ENCODE measurements at places on chromosomes 13 and 19.

DNA sequence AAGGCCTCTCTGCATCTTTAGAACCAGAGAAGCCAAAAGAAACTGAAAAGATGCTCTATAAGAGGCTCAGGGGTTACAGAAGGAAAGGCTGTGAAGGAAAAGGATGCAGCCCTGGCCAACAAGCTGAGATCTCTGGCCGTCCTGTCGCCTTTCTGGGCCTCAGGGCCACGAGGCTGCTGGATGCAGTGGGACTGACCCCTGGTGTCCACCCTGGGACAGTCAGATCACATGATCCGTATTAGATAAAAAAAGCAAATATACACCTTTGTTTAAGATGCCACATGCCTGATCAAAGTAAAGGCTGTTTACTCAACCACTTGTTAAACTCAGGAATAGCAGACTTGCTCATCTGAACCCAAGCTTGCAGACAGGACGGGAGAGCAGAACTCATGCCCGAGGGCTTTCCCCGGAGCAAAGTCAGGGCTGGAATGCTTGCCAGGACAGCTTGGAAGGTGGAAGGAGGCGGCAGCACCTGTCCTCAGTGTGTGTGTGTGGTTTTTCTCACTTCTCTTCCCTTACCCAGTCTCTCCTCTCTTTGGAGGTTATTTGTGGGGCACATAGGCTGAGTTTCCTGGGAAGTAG is 206.5 kb upstream of the TSHZ3 start:
- no peak for DNase-seq

- DNase-seq = no peak
These were observed 35.3 kb downstream of the CERS4 start for GRCh38 chr19:8244442-8244841.

GRCh38 chr13:79237981-79238380 is 168.1 kb downstream of the RBM26 start:
- DNase-seq = no peak

GRCh38 chr19:17830567-17831418 is 9.5 kb upstream of the INSL3 start:
- peak; percentile 58 for DNase-seq

- no peak for DNase-seq
These were observed 9.2 kb downstream of the PLEKHJ1 start for GRCh38 chr19:2226840-2227360.

Measured in NCI-H1930 (cell line).